Brain (organoid and tissue), 16 donors: ENCODE measurements at places on chromosomes 16 and 17.
A peak's percentile ranks its signal among the peaks of the same experiment; 100 is the strongest.

GRCh38 chr16:65426484-65426883, 304.6 kb upstream of the CDH11 start:
- no peak for DNase-seq

GRCh38 chr17:68306819-68307218, 15.5 kb downstream of the ARSG start:
- no peak for DNase-seq

DNA sequence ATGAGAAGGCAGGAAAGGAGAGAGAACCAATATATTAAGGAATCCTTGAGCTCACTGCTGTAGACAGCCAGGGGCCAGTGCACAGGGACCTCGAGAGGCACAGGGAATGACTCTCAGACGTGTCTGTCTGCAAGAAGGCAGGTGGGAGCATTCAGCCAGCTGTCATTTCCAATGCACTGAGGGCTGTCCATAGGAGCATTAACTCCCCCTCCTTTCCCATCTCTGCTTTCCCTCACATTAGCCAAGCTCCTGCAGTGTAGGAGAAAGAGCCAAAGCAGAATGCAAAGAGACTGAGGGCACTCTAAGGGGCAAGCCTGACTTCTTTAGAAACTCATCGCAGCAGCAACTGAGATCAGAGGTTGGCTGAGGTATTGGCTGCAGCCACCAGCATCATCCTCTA, 218.3 kb downstream of the CDH13 start:
- no peak for DNase-seq

DNA sequence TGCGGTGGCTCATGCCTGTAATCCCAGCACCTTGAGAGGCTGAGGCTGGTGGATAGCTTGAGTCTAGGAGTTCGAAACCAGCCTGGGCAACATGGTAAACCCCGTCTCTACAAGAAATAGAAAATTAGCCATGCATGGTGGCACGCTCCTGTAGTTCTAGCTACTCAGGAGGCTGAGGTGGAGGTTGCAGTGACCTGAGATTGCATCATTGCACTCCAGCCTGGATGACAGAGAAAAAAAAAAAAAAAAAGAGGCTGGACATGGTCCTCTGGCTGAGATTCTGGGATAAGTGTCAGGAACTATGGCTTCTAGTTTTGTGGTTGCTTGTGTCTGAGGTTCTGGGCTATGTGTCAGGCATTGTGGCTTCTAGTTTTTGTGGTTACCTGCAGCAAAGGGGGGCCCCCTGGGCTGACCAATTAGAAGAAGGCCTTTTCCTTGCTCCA, 7.0 kb downstream of the KSR1 start:
- no peak for DNase-seq

- no peak for DNase-seq
Measured at GRCh38 chr16:578870-579405, 9.2 kb downstream of the PIGQ start.

DNA sequence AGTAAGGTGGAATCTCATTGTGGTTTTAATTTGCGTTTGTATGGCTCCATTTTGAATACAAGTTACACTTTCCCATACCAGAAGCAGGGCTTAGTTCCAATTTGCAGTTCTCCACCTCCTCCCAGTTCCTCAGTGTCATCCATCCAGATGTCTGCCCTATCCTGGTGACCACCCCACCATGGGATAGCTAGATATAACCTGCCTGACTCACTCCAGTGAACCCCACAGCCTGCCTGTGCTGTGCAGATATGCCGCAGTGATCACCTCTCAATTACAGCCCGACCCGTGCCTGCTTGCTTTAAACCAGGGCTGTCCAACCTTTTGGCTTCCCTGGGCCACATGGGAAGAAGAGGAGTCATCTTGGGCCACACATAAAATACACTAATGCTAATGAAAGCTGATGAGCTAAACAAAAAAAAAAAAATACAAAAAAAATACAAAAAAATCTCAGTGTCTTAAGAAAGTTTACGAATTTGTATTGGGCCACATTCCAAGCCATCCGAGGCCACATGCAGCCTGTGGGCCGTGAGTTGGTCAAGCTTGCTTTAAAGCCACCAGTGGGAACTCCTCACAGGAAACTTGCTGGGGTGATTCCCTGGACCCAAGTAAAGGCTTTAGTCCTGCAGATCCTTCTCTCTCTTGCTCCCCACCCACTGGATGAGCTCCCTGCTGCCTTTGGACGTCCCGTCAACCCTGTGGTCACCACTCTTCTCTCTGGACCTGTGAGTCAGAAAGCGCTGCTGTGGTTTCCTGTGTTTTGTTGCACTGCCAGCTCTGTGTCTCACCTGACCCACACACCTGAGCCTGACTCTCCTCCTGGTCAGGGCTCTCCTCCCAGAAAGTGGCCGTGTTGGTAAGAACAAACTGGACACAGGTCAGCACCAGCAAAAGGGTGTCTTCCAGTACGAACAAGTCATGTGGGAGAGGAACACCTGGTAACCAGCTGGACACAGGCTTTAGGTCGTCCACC, 83.0 kb downstream of the EMP2 start:
- no peak for DNase-seq

- DNase-seq = no peak
Measured at GRCh38 chr17:68981288-68981687, 26.1 kb upstream of the ABCA8 start.

DNA sequence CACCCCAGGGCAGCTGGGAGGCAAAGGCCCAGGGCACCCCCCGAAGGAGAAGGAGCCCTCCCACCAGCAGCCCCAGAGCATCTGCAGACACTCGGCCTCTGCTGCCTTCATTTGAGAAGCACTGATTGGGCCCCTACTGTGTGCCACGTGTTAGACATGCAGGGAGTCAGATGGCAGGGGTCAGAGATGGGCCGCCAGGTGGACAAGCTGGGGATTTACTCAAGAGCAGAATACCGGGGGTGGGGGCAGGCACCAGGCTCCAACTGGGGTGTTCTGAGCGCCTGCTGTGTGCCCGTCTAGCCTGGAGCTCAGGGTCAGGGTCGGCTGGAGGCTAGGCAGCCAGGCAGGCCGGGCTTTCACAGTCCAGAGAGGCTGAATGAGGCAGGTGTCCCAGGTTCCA, 18.7 kb downstream of the TPSG1 start:
- no peak for DNase-seq

- no peak for DNase-seq
Measured at GRCh38 chr17:42809250-42809649, 10.6 kb downstream of the CNTD1 start.

DNA sequence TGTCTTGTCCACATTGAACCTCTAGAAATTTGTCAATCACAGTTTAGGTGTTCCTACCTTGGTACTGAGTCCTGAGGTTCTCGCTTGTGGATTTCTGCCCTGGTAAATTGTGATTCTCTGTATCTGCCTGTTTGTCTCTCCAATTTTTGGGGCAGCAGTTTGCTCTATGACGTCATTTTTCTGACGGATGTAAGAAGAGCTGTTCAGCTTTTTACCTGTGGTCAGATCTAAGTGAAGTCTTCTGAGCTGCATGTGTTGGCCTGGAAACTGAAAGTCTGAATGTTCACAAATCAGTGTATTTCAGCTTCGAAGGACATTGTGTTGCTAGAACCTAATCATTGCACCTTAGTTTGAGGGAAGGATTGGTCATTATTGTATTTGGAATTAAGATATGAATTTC, 63.4 kb downstream of the BCAS3 start:
- DNase-seq = no peak

- DNase-seq = no peak
Measured at GRCh38 chr16:60166111-60166510, 1432.0 kb upstream of the GOT2 start.

DNA sequence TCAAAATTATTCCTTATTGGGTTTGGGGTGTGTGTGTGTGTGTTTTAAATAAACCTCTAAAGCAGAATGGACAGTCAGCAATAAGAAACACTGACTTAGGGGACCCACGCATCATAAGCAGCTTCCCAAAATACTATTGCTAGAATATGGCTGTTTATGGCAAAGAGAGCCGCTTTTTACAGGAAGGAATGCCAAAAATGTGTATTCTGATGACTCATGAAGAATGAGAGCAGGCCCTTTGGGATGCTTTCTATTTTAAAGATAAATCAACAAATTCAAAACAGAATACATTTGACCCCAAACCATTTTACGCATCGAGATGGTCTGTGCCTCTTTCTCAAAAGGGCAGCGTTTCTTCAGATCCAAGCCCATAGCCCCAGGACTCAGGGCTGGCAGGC, 37.5 kb downstream of the ARHGAP17 start:
- DNase-seq = no peak

- DNase-seq = peak; percentile 74
Measured at GRCh38 chr17:57557834-57558681, 187.0 kb downstream of the CCDC182 start.

- DNase-seq = no peak
Measured at GRCh38 chr17:72852277-72852938, 240.1 kb downstream of the SLC39A11 start.
